CD4-positive, alpha-beta T cell (primary cell): ENCODE measurements at places on chromosomes 2 and 18. TPM values are rescaled to one million over a fixed set of nuclear protein-coding genes. Genes with fewer than 3 reads are reported as not detected.

GRCh38 chr18:77373730-77374445 is 124.2 kb downstream of the GALR1 start:
- DNase-seq, result no peak

GRCh38 chr18:51125976-51126375 is 71.5 kb downstream of the MEX3C start:
- no peak for DNase-seq

GRCh38 chr2:4909346-4910009 is 782.7 kb upstream of the SOX11 start:
- no peak for DNase-seq

- DNase-seq, result no peak
Observed at GRCh38 chr2:7429733-7430132, 512.5 kb downstream of the RNF144A start.

DNA sequence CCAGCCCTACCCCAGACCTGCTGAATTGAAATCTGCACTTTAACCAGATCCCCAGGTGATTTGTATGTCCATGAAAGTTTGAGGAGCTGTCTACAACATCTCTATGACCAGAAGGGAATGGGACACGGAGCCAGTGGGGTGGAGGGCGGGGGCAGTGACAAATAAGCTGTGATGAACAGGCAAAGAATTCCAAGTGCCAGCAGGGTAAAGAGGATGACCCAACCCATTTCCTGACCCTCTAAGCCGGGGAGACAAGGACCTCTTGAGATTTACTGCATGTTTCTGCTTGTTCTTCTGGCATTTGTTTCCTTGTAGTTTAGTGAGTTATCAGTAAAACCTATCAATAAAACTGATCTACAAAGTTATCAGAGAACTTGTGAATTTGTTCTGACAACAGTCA is 8.7 kb downstream of the TET3 start:
- no peak for DNase-seq

GRCh38 chr18:28974504-28974903 is 797.6 kb upstream of the CDH2 start:
- no peak for DNase-seq

DNA sequence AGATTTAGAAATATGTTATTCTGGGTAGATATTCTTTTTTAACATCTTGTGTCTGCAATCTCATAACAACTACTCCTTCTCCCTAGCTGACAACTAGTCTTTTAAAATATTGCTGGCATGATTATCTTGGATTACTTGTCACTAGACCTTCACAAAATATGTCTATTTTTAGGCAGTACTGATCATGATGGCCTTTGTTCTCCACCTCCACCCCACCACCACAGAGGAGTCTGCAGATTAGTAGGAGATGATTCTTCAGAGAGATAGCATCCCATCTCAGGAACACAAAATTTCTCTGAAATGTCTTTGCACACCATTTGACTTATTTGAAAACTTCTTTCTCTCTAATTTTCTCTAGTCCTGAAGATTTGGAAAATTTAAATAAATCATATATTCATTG is 338.1 kb upstream of the SPHKAP start:
- no peak for DNase-seq

GRCh38 chr2:135839713-135840112 is 2.7 kb upstream of the LCT start:
- DNase-seq, result no peak

- no peak for DNase-seq
Observed at GRCh38 chr2:98028101-98028561, 32.4 kb upstream of the TMEM131 start.

GRCh38 chr2:86290596-86291327 is 46.7 kb downstream of the REEP1 start:
- no peak for DNase-seq

The RIT2 gene
- not detected for total RNA-seq

The MEIS1 gene
- not detected for total RNA-seq
